ENCODE measurements at places on chromosomes 5 and 9. TPM values are rescaled to one million over a fixed set of nuclear protein-coding genes. Genes with fewer than 3 reads are reported as not detected.

DNA sequence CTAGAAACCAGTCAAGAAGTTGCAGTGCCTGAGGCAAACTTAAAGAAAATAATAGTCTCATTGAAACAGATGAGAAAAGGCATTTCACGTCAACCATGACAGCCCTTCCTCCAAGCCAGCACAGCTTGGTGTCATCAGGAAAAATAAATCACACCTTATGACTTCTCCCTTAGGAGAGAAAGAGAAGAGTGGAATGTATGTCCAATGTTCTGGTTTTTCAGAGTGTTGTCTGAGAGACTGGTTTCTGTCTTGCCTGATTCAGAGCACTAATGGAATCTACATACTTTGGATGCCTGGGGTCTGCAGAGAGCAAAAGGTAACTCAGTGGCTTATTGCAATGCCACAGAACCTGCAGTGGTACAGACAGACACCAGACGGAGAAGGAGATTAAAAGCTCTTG is 105.5 kb upstream of the PDE4D start:
- ATAC-seq, result no peak

GRCh38 chr5:39587675-39588074 is 162.9 kb upstream of the DAB2 start:
- no peak for ATAC-seq

DNA sequence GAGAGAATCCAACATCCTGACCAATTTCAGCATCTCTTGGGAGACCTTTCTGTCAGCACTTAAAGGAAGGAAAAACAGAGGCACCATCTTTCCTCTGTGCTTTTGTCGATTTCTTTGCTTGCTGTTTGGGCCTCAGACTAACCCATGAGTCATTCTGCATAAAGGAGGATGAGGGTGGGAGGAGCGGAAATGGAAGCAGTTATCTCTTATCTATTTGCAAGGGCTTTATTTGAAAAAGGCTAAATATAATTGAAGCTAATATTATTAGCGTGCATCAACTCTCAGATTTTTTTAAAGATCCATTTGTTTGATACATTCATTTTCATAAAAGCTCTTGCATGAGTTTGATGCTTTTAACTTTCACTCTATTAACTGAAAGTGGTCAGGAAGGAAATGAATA is 72.9 kb downstream of the ZNF622 start:
- no peak for ATAC-seq

GRCh38 chr5:17304282-17304681 is 86.9 kb downstream of the BASP1 start:
- ATAC-seq, result no peak

DNA sequence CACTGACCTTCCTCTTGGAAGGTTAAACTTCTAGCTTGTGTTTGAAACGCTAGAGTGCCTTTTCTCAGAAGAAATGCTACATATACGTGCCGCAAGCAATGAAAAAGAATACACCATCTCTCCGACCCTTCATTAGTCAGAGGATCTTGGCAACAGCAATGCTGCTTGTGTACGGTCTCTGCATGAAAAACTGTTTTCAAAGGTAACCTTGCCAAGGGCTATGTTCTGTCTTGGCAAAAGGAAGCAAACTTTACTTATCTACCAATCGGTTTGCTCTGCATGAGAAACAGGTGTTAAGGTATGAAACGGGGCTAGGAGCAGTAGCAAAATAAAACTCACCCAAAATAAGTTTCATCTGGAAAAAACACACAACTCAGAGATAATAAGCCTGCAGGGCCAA is 297.8 kb downstream of the FBXL17 start:
- ATAC-seq, result no peak

DNA sequence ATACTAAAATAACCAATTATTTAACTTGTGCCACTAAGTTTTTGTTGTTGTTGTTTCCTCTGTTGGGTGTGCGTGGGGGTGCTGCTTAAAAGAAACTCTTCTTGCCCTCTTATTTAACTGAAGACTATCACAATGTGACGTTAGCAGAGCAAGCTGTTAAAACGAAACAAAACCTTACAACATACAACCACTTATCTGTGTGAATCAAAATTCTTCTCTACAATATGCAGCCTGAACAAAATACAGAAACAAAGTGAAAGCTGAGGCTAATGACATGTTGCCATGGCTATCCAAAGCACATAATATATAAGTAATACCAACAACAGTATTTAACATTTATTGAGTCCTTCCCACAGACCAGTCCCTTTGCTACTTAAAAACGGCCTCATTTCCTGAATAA is 291.0 kb downstream of the FBXL17 start:
- no peak for ATAC-seq

GRCh38 chr9:107112707-107113243 is 170.3 kb upstream of the RAD23B start:
- no peak for ATAC-seq

- no peak for ATAC-seq
Measured at GRCh38 chr5:14528115-14528514, 53.5 kb upstream of the OTULINL start.

DNA sequence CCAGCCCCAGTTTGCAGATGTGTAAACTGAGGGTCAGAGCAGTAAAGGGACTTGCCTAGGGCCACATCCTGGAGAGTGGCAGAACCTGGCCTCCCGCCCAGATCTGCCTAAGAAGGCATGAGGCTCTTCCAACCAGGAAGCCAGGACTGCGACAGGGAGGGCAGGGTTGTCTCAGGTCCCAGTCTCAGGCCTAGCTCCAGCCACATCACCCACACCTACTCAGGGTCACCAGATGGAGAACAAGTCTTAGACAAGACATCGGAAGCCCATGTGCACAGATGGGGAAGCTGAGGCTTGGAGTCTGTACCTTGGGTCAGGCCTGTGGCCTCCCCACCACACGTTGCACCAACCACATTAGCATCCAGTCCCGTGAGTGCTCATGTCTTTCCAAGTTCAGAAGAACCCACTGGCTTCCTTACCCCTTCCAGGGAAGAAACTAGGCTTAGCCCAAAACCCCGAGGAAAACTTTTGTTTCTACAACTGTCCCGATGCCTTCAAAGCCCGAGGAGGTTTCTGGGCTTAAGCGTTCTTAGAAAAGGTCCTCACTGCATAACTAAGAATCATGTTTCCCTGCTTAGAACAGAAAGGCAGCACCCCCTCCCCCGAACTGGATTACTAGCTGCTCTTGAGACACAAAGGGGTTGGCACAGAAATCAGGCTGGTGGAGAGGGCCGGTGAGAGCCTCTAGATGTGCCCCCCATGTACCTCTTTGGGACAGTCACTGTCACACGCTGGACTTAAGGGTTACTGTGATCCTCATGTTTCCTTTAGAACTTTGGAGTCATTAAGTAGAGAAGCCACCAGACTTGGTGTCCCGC is 2.2 kb downstream of the FAM78A start:
- no peak for ATAC-seq

- ATAC-seq, result no peak
Measured at GRCh38 chr5:173301695-173302545, 26.3 kb downstream of the STC2 start.

DNA sequence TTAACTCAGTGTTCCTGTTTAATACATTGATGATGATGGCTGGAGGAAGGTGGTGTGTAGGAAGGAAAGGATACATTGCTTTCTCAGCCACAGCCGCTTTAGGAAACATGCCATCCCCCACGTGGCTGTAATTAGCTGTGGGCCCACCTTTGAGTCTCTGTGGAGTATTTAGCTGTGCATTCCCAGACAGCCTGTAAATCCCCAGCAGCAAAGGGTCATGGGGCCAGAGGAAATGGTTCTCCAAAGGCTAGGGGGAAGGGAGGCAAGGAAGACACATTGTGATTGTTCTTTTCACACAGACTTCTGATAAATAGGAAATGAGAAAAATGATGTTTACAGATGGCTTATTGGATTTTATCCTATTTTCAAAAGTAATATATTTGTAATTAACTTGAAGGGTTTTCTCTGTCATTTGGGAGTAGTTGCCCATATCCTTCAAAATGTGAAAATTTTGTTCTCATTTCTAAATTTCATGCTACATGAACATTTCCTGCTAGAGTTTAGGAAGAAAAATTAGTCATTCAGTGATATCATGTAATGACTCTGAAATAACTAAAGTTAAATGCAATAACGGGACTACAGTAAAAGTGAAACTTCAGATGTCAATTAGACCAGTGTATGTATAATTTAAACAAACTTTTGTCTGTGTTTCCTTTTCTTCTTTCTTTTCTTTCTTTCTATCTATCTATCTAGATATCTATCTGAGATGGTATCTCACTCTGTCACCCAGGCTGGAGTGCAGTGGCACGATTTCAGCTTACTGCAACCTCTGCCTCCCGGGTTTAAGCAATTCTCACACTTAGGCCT is 24.3 kb upstream of the F2R start:
- no peak for ATAC-seq

DNA sequence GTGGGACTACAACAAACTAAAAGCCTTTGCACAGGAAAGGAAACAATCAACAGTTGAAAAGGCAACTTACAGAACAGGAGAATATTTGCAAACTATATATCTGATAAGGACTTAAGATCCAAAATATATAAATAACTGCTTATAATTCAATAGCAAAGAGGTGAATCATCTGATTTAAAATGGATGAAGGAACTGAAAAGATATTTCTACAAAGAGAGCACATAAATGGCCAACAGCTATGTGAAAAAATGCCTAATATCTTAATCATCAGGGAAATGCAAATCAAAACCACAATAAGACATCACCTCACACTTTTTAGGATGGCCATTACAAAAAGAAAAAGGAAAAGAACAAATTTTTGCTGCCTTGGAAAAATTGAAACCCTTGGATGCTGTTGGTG is 100.4 kb downstream of the LURAP1L start:
- no peak for ATAC-seq

DNA sequence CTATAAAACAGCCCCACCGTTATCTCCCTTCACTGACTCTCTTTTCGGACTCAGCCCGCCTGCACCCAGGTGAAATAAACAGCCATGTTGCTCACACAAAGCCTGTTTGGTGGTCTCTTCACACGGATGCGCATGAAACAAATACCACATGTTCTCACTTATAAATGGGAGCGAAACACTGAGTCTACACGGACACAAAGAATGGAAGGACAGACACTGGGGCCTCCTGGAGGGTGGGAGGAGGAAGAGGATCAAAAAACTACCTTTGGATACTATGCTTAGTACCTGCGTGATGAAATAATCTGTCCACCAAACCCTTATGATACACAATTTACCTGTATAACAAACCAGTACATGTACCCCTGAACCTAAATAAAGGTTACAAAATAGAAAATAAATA is 98.6 kb downstream of the ICE1 start:
- no peak for ATAC-seq

DNA sequence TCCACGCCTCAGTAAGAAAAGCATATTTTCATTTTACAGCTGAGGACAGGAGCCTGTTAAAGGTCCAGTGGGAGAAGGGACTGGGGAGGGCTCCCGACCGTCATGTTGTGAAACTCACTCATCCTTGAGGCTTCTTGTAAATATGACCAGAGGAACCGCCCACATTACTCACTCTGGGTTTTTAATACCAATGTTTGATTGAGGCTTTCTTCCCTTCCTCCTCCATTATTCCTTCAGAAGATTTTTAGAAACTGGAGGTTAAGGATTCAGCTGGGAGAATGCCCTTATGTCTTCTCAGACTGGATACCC is 61.4 kb upstream of the GLRX start:
- peak; percentile 61 for ATAC-seq

GRCh38 chr9:36928670-36929349 is 105.3 kb downstream of the PAX5 start:
- ATAC-seq, result peak; percentile 54

DNA sequence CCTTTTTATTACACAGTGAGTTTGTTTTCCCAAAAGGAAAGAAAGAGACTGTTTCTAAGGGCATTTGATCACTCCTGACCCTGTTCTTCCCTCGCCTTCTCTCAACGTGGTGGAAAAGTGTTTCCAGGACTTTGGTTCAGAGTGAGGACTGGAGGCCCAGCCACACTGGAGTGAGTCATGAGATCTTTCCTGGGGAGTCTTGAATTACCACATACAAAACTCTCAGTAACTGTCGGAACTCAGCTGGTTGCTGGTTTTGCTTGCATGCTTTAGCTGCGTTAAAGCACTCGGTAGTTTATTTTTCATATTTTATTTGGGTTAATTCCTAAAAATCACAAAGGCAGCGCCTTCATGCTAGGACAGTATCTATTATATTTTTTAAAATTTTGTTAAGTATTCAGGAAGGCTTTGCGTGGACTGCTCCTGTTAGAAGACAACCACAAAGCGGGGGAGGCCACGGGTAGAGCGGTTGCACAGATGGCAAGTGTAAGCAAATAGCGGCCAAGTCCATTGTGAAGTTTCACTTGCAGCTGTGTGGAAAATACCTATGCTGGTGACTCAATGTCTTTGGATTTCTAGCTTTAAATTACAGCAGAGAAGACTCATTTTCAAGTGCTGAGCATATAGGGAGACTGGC is 77.7 kb downstream of the ARSB start:
- no peak for ATAC-seq

SNCB gene
- not detected for total RNA-seq

BASP1 gene
- total RNA-seq, result 4.9 TPM

TESK1 gene
- 9.5 TPM for total RNA-seq

STKLD1 gene
- 0.40 TPM for total RNA-seq

All from esophagus mucosa (tissue), 1 donor.